Cardiac muscle cell (in vitro differentiated cells and primary cell): ENCODE measurements at places on chromosomes 5 and 9. TPM values are rescaled to one million over a fixed set of nuclear protein-coding genes. Genes with fewer than 3 reads are reported as not detected.

Gene STKLD1
- 2.0 and 2.2 TPM in 2 replicates for total RNA-seq

- H3K36me3 ChIP-seq: no peaks in the 10 kb centered on the region
- DNase-seq: no peak
- H3K27ac ChIP-seq: no peak overlapping the region
- no peaks in the 10 kb centered on the region for H3K27me3 ChIP-seq
- H3K4me3 ChIP-seq: no peak overlapping the region
These were observed 166.1 kb downstream of the RNF180 start for GRCh38 chr5:64331597-64332277.

DNA sequence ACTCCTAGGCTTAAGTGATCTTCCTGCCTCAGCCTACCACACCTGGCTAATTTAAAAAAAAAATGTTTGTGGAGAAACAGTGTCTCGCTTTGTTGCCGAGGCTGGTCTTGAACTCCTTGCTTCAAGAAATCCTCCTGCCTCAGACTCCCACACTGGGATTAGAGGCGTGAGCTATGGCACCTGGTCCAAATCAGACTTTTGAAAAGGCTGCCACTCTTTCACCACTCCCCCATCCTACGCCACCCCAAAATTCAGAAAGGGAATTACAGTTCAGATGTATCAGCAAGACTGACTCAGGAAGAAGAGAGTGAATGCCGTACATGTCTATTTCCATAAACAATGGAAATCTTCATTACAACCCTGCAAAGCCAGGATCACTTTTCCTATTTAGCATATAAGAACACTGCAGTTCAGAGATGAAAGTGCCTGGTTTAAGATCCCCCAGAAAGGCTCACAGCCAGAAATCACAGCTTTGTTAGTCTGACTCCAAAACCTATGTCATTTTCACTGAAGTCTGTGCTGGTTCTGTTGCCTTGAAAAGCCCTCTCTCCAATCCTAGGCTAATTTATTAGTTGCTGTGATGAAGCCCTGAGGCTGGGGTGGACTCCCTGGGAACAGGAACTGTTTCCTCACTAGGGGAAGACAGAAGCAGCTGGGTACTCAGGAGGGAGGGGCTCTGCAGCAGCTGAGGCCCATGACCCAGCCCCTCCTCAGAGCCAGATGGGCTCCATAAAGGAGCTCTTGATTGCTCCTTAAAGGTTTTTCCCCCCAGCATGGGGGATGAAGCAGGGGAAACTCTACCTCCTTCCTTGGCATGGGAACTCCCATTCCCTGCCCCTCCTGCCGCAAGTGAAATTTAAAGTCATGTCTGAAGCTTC, 3.1 kb downstream of the FBLL1 start:
- no peak overlapping the region for H3K4me3 ChIP-seq
- peaks cover 55% of the 10 kb centered on the region for H3K27me3 ChIP-seq
- DNase-seq: no peak
- no peak overlapping the region for H3K27ac ChIP-seq
- H3K4me1 ChIP-seq: no peaks in the 10 kb centered on the region

GRCh38 chr9:136606687-136607333, 55.9 kb upstream of the EGFL7 start:
- H3K36me3 ChIP-seq: no peaks in the 10 kb centered on the region
- H3K27me3 ChIP-seq: no peaks in the 10 kb centered on the region
- H3K27ac ChIP-seq: no peak overlapping the region
- no peak overlapping the region for H3K4me3 ChIP-seq
- peaks cover 12% of the 10 kb centered on the region for H3K4me1 ChIP-seq

- no peaks in the 10 kb centered on the region for H3K27me3 ChIP-seq
- H3K4me3 ChIP-seq: no peak overlapping the region
- no peak for DNase-seq
- H3K27ac ChIP-seq: no peak overlapping the region
- H3K4me1 ChIP-seq: peaks cover 4% of the 10 kb centered on the region
- no peaks in the 10 kb centered on the region for H3K36me3 ChIP-seq
These were observed 21.6 kb downstream of the AMBP start for GRCh38 chr9:114056527-114056926.

Gene CA9
- 2.4 and 3.1 TPM in 2 replicates for total RNA-seq

DNA sequence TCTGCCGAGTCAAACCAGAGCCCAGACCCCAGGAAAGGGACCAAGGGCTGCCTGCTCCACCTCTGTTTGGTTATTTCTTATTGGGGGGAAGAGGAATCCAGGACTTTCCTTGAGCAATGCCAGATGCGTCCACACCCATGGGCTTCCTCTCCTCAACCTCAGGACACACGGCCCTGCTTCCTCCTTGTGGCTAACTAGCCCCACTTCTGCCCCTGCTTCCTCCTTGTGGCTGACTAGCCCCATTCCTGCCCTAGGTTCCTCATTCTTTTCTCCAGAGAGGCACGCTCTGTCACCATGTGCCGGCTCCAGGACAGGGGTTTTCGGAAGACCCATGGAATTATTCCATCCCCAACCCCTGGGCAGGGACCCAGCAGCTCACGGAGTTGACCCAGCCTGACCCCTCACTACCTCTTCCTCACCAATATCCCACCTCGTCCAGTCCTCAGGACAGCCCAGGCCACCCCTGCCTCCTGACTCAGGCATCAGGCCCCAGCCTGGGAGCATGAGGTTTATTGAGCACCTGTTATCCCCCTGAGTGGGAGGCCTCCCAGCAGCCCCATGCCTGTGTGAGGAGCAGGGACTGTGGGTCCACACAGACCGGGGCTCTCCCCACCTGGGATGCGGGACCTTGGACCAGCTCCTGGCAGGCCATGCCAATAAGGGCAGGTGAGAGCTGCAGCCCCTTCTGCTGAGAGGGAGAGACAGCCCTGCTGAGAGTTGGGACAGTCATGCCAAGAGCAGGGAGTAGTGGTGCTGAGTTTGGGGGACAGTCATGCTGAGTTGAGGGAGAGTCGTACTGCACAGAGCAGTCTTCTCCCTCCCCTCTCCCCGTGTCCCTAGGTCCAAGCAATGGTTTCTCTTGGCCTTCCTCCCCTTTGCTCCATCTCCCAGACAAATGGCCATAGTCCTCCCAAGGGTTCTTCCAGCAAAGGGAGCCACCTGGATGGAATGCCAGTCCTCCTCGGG, 11.8 kb upstream of the FCN1 start:
- no peak overlapping the region for H3K27ac ChIP-seq
- no peaks in the 10 kb centered on the region for H3K4me1 ChIP-seq
- no peaks in the 10 kb centered on the region for H3K27me3 ChIP-seq
- H3K4me3 ChIP-seq: no peak overlapping the region
- H3K36me3 ChIP-seq: no peaks in the 10 kb centered on the region
- no peak for DNase-seq

GRCh38 chr5:176740131-176740701, 70.1 kb upstream of the UNC5A start:
- peaks cover 14% of the 10 kb centered on the region for H3K4me1 ChIP-seq
- peaks cover 36% of the 10 kb centered on the region for H3K27me3 ChIP-seq
- H3K4me3 ChIP-seq: no peak overlapping the region
- DNase-seq: no peak
- H3K27ac ChIP-seq: no peak overlapping the region

GRCh38 chr9:132804576-132805295, 73.3 kb downstream of the AK8 start:
- no peaks in the 10 kb centered on the region for H3K27me3 ChIP-seq
- H3K4me3 ChIP-seq: no peak overlapping the region
- no peak overlapping the region for H3K27ac ChIP-seq
- DNase-seq: no peak

- no peak overlapping the region for H3K27ac ChIP-seq
- H3K4me1 ChIP-seq: peaks cover 17% of the 10 kb centered on the region
- no peak for DNase-seq
- no peaks in the 10 kb centered on the region for H3K36me3 ChIP-seq
- no peak overlapping the region for H3K4me3 ChIP-seq
These were observed 61.4 kb downstream of the FAM78A start for GRCh38 chr9:131214876-131215275.

Gene CCDC192
- total RNA-seq: not detected in 2 replicates

- H3K36me3 ChIP-seq: no peaks in the 10 kb centered on the region
- no peak overlapping the region for H3K4me3 ChIP-seq
- H3K4me1 ChIP-seq: peaks cover 21% of the 10 kb centered on the region
- H3K27ac ChIP-seq: no peak overlapping the region
- no peak for DNase-seq
- H3K27me3 ChIP-seq: no peaks in the 10 kb centered on the region
These were observed 20.2 kb downstream of the S100Z start for GRCh38 chr5:76870046-76870445.

DNA sequence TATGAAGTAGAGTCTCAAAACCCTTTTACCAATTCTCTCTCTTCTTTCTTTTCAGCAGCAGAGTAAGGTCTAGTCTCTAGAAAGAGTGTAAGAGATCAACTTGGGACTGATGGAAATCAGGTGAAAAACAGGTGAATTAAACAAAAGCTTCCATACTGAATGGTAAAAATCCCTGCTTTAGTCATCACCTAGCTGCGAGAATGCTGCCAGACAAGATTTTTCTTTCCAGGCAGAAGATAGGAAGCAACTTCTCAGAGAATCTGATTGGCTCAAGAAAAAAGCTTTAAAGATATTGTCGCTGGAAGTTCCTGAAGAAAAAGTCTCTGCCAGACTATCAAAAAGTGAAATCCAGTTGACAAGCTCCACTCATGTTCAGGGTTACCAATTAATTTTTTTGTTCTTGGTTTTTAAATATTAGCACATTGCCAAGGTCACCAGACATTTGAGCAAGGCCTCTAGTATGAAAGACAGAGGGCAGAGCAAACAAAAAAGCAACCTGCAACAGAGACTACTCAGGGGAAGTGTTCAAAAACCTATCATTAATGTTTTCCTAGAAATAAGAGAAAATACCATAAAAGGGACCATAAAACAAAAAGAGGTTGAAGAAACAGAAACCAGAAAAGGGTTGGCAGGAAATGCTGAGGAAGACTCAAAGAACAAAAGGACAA, 9.3 kb downstream of the CDO1 start:
- no peaks in the 10 kb centered on the region for H3K36me3 ChIP-seq
- H3K27me3 ChIP-seq: no peaks in the 10 kb centered on the region
- no peak overlapping the region for H3K4me3 ChIP-seq
- H3K27ac ChIP-seq: no peak overlapping the region

- no peak overlapping the region for H3K4me3 ChIP-seq
- no peaks in the 10 kb centered on the region for H3K4me1 ChIP-seq
- H3K27me3 ChIP-seq: no peaks in the 10 kb centered on the region
- DNase-seq: no peak
- no peak overlapping the region for H3K27ac ChIP-seq
These were observed 326.2 kb upstream of the IRX2 start for GRCh38 chr5:3077684-3078083.

Gene GRIN3A
- not detected in 2 replicates for total RNA-seq

Gene RNF180
- total RNA-seq: 9.1 and 9.7 TPM in 2 replicates

DNA sequence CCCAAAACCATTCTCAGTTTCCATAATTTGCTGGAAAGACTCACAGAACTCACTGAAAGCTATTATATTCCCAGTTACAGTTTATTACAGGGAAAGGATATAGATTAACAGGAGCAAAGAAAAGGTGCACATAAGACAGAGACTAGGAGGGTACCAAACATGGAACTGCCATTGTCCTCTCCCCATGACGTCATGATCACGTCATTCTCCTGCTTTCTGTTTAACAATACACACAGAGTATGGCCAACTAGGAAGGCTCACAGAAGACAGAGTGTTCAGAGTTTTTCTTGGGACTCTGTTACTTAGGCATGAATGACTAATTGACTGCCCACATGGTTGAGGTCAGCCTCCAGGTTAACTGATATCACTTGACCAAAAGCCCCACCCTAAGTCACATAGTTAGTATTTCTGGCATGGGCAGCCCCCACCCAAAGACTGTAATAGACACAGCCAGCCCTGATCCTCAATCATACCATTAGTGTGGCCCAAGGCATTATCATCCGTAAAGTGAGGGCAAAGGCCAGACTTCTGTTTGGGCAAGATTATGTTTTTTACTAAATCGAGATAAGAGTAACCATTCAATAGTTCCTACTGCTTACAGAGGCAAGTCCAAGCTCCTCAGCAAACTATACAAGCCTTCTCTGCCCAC, 353.5 kb upstream of the POU5F2 start:
- no peaks in the 10 kb centered on the region for H3K27me3 ChIP-seq
- no peaks in the 10 kb centered on the region for H3K36me3 ChIP-seq

Gene PCDHB12
- 9.5 and 17.7 TPM in 2 replicates for total RNA-seq
